ENCODE measurements at places on chromosomes 2 and 18.
A peak's percentile ranks its signal among the peaks of the same experiment; 100 is the strongest.

- DNase-seq, result no peak
Measured at GRCh38 chr18:48889115-48889941, 61.4 kb downstream of the SMAD7 start.

GRCh38 chr2:190538201-190538600 lies 3.7 kb upstream of the NEMP2 start:
- DNase-seq, result no peak

DNA sequence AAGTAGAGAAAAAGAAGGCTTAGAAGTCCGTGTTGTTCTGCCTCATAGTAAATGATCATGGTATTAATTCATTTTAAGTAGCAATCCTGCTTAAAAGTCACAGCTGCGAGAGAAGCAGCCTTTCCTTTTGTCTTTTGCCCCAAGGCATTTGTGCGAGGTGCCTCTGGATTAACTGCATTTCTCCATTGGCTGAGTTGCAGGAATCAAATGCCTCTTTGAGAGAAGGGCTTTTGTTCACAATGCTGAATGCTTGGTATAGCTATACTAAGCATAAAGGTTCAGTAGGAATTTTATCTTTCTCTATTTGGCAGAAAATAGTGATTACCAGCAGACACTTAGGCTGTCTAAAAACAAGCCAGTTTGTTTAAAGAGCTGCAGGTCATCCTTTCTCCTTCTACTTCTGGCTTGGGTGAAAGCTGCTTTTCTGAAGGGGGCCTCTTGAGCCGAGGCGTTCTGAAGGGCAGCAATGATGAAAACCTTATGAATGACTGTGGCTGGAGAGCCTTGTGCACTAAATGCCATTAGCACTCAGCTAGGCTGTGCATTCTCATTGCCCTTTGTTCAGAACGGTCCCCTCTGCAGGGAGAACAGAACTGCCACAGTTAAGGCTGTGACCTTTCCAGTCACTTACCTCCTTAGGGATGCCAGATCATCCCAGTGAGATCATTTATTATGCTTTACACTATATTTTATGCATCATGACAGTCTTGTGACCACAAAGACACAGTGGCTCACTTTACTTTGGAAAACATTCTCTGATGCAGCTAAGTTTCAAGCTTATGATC lies 68.8 kb upstream of the TMEM87B start:
- no peak for DNase-seq

GRCh38 chr2:8433390-8433789 lies 248.5 kb upstream of the ID2 start:
- DNase-seq, result no peak

- DNase-seq, result no peak
Measured at GRCh38 chr18:61948281-61948741, 55.5 kb upstream of the RNF152 start.

GRCh38 chr2:163556511-163556910 lies 179.3 kb downstream of the FIGN start:
- DNase-seq, result no peak

DNA sequence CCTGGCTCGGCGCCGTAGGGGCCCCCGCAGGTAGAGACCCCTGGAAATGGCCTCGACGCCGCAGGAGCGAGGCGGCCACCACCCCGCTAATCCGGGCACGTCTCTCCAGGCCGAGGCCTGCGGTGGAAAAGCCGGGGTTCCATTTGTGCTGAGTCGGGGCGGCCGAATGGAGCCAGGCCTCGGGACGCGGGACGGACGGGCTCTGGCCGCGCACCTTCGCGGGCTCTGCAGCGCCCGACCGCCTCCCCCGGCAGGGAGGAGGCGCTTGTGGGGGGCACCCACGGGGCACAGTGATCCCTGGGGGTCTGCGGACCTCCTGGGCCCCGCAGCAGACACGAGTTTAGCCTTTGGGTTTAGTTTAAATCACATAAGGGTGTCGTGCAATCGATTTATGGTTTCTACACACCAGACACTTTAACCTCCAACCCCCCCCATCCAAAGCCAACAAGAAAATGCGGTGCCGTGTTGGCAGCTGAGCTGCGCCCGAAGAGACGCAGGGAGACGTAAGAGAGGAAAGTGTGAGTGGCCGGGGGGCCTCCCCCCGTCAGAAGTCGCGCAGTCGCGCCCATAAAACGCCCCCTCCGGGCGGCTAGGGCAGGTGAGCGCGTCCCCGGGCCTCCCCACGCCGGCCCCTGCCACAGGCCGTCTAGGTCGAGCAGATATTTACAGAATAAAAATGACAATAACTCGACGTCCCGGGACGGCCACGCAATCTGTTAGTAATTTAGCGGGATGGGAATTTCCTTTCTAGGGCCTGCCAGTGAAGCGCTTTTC lies 1.0 kb upstream of the NFATC1 start:
- peak; percentile 5 for DNase-seq

DNA sequence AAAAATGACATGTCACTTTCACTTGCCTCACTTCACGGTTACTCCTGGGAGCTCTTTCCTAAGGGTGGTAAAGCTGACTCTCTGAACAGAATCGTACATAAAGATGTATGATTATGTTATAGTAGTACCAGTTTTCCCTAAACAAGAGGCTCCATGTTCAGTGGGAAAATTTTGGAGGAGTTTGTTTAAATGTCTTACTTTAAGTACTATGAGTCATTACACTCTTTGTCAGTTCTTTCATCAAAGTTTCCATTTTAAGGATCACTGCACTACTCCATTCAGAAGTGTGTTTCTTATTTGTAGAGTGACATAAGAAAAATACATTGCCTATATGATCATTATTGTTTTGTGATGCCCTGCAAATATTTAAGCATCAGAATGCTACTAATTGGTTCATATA lies 121.1 kb upstream of the FIGN start:
- DNase-seq, result no peak

- no peak for DNase-seq
Measured at GRCh38 chr2:240812301-240812680, 7.7 kb downstream of the KIF1A start.

Data from NCI-H1694 treated with DMSO at 0.1 percent for 48 hours (cell line).